Activated T-cell treated with anti-CD3 and anti-CD28 coated beads, Interleukin-2, amount 50 U/mL, for 72 hours (primary cell): ENCODE measurements at places on chromosomes 2 and 18. TPM values are rescaled to one million over a fixed set of nuclear protein-coding genes. Genes with fewer than 3 reads are reported as not detected.

Gene POTEI
- total RNA-seq: not detected

Gene RAB27B
- 0.19 TPM for total RNA-seq

Gene DSC1
- total RNA-seq: 0.19 TPM

Gene PLCL1
- total RNA-seq: 2.8 TPM

Gene NPPC
- 1.1 TPM for total RNA-seq

Gene LIMS3
- total RNA-seq: 0.17 TPM

Gene RMND5A
- 50.6 TPM for total RNA-seq

- no peak overlapping the region for H3K27ac ChIP-seq
- H3K4me3 ChIP-seq: no peak overlapping the region
- DNase-seq: no peak
- H3K36me3 ChIP-seq: no peaks in the 10 kb centered on the region
- peaks cover 6% of the 10 kb centered on the region for H3K4me1 ChIP-seq
Observed at GRCh38 chr2:219480004-219480403, 18.7 kb upstream of the GMPPA start.

DNA sequence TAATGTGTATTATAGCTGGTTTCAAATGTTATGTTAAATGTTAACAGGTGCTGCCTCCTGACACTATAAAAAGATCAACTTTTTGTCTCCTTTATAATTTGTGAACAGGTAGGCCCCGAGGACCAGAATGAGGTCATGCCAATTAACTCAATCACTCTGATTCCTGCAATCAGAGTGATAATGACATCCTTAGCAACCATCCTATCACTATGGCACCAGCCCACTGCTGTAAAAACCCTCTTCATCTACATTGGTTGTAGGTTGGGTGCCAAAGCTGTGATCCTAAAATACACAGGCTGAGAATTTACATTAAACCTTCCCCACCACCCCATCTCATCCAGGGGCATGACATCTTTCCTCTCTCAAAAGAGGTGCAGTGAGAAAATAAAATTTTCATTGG, 103.5 kb downstream of the CPO start:
- DNase-seq: no peak
- no peaks in the 10 kb centered on the region for H3K36me3 ChIP-seq
- peaks cover 5% of the 10 kb centered on the region for H3K27me3 ChIP-seq
- H3K4me3 ChIP-seq: no peak overlapping the region
- H3K4me1 ChIP-seq: peaks cover 8% of the 10 kb centered on the region

GRCh38 chr2:216799873-216800431, 59.9 kb downstream of the TNP1 start:
- no peaks in the 10 kb centered on the region for H3K27me3 ChIP-seq
- H3K36me3 ChIP-seq: no peaks in the 10 kb centered on the region

DNA sequence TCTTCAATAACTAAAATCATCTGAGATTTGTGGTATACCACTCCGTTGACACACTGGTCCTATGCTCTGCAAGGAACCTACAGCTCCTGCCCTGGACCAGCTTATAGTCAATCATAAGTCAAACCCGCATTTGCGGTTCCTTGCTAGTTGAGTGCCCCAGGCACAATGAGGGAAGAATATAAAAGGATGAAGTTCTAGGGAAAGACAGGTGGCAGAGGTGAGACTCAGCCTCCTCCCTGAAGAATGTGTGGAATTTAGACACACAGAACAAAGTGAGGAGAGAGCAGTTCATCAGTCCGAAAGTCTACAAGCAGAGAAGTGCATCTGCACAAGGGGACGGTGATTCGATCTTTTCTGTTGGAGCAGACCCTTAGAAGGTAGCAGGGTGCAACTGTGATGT, 615.0 kb upstream of the FANCL start:
- no peak overlapping the region for H3K4me3 ChIP-seq
- H3K27ac ChIP-seq: no peak overlapping the region
- DNase-seq: no peak
- H3K27me3 ChIP-seq: no peaks in the 10 kb centered on the region
- no peaks in the 10 kb centered on the region for H3K4me1 ChIP-seq

DNA sequence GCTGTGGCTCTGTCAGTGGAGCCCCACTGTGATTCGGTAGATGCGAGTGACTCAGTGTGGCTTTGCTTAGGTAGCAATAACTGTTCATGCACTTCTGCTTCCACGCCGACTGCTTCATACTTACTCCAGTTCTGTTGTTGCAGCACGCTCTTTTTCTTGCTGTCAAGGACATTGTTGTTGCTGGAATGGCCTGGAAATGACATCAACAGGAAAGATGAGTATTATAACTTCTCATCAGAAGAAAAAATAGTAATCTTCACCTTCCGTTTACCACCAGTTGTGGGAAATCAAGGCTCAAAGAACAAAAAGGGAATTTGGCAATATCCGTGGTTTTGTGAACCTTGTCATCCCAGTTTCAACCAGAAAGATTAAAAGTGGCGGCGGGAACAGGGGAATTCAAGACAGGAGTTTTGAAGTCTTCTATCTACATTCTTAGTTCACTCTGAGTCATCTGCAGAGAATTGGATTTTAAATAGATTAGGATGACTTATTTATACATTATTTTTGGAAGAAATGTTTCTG, 8.3 kb downstream of the TM4SF20 start:
- no peaks in the 10 kb centered on the region for H3K27me3 ChIP-seq
- peaks cover 13% of the 10 kb centered on the region for H3K4me1 ChIP-seq
- no peak for DNase-seq
- no peaks in the 10 kb centered on the region for H3K36me3 ChIP-seq
- H3K4me3 ChIP-seq: no peak overlapping the region

DNA sequence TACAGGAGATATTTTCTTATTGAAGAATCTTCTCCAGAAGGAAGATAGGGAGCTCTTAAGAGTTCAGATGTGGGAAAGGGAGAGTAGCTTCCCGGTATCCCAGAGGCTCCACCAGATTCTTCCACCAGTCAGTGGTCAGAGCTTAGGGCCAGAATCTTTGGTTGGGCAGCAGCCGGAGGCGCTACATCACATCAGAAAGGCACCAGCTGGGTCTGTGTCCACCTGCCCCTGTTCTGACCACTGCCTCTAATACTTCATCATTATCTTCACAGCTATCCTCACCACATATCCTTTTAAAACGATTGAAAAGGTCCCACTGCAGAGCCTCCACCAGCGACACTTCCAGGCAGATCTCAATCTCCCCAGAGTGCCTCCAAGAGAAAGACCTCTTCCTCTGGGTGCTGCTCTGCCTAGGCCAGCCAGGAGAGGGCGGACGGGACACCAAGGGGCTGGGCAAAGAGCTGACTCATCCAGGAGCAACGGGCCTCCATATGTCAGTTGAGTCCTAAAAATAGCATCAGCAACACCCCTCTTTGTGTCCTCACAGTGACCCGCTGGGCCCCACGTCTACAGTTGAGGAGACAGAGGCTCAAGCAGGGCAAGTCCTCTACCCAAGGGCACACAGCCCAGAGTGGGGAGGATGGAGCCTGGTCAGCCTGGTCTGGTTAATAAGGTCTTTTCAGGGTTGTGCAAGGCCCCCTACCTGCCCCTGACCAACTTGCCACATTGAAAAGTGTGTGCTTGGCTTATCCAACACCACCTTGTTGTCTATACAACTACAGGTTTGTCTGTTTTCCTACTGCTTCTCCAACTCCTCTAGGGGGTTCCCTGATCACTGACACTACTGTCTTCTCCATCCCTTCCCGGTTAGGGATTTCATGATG, 81.2 kb downstream of the ADD2 start:
- no peak overlapping the region for H3K4me3 ChIP-seq
- no peak overlapping the region for H3K27ac ChIP-seq
- H3K27me3 ChIP-seq: no peaks in the 10 kb centered on the region

DNA sequence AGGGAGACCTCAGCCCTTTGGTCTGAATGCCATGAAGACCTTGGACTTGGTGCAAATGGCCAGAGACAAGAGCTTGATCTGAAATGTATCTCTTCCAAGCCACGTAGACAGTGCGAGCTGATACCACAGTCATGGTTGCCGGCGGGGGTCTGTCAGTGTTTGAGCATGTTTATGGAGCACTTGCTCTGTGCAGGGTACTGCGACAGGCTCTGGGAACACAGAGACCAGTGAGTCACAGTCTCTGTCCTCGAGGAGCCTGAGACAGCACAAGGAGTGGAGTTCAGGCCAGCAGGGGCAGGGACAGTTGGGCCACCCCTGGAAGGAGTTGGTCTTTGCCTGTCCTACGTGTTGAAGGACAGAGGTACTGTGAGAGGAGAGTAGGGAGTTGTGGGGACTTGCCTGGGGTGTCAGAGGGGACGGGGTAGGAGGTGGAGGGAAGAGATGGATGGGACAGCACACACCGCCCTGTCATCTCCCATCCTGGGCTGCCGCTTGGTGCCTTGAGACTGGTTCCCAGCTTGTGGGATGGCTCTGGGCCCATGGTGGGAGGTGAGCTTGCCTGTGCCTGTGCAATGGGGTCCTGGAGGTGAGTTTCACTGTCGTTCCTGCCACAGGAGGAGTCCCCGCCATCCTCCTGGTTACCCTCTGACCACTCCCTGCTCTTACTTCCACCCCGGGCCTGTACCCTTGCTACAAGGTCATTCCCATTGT, 39.5 kb downstream of the ATP6V1C2 start:
- no peaks in the 10 kb centered on the region for H3K36me3 ChIP-seq
- no peak for DNase-seq
- no peak overlapping the region for H3K27ac ChIP-seq
- H3K4me1 ChIP-seq: no peaks in the 10 kb centered on the region
- no peaks in the 10 kb centered on the region for H3K27me3 ChIP-seq

DNA sequence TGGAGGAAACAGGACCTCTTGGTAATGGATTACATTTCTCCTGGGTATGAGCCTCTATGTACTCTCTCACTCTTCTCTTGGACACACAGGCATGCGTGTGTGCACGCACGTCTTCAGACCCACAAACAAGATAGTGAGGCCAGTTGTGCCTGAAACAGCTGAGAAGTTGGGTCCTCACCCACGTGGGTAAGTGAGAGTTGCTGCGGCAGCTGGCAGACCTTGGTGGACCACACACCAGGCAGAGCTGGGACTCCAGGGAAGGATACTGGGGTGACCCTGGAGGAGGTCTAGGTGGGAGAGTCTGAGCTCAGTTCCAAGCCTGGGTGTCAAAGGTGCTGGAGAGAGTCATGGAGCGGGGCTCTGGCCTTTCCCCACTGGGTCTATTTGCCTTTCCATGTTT, 194.3 kb downstream of the HAUS1 start:
- H3K4me1 ChIP-seq: peaks cover 5% of the 10 kb centered on the region
- H3K27me3 ChIP-seq: peaks cover 14% of the 10 kb centered on the region
- no peak overlapping the region for H3K27ac ChIP-seq
- no peak overlapping the region for H3K4me3 ChIP-seq
- H3K36me3 ChIP-seq: no peaks in the 10 kb centered on the region

DNA sequence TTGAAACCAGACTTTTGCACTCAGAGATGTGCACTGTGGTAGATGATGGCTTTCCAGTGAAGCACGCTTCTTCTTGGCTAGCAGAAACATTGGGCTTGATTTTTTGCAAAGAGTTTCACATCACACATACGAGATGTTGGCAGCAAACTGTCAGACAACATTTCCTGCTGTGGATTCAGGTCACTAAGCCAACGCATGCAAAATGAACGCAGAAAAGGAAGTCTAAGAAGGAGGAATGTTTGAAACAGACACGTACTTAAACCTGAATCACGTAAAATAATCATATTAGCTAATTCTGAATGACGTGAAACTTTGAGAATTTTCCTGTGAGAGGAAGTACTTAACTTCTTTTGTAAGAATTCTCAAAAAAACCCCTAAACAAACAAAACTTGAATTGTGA, 88.1 kb downstream of the EPB41L3 start:
- no peak overlapping the region for H3K27ac ChIP-seq
- DNase-seq: no peak
- no peak overlapping the region for H3K4me3 ChIP-seq

GRCh38 chr2:147101941-147102790, 742.7 kb upstream of the ACVR2A start:
- no peaks in the 10 kb centered on the region for H3K36me3 ChIP-seq
- H3K27ac ChIP-seq: no peak overlapping the region
- DNase-seq: no peak
- no peak overlapping the region for H3K4me3 ChIP-seq

DNA sequence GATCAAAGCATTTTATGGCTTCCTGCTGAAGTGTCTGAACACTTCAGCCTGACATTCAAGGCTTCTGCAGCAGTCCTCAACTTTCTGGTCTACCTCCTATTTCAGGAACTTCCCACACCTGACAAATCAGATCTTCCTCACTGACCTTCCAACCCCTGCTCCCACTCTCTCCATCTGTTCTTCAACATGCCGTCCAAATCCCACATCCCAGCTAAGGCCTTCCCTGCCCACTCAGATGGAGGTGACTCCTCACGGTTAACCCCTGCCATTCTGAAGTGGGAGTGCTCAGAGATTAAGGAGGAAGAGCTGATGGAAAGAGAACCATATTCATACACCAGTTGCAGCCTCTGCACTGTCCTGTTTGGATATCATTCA, 104.8 kb downstream of the POLR1A start:
- peaks cover 11% of the 10 kb centered on the region for H3K27me3 ChIP-seq
- peaks cover 4% of the 10 kb centered on the region for H3K36me3 ChIP-seq
- H3K4me3 ChIP-seq: no peak overlapping the region
- peaks cover 40% of the 10 kb centered on the region for H3K4me1 ChIP-seq

- no peak overlapping the region for H3K4me3 ChIP-seq
- DNase-seq: peak; percentile 37
- no peaks in the 10 kb centered on the region for H3K27me3 ChIP-seq
- peak overlapping the region; percentile 9 for H3K27ac ChIP-seq
- peaks cover 3% of the 10 kb centered on the region for H3K36me3 ChIP-seq
Observed at GRCh38 chr2:27627963-27628766, 647 bp downstream of the CCDC121 start.

GRCh38 chr2:162056796-162057399, 17.1 kb downstream of the DPP4 start:
- peaks cover 28% of the 10 kb centered on the region for H3K36me3 ChIP-seq
- H3K4me1 ChIP-seq: peaks cover 72% of the 10 kb centered on the region
- DNase-seq: no peak
- peak overlapping the region; percentile 83 for H3K4me3 ChIP-seq

GRCh38 chr2:239075918-239076758, 228.3 kb downstream of the TWIST2 start:
- no peak overlapping the region for H3K27ac ChIP-seq
- DNase-seq: no peak
- no peaks in the 10 kb centered on the region for H3K27me3 ChIP-seq
- H3K4me1 ChIP-seq: no peaks in the 10 kb centered on the region

DNA sequence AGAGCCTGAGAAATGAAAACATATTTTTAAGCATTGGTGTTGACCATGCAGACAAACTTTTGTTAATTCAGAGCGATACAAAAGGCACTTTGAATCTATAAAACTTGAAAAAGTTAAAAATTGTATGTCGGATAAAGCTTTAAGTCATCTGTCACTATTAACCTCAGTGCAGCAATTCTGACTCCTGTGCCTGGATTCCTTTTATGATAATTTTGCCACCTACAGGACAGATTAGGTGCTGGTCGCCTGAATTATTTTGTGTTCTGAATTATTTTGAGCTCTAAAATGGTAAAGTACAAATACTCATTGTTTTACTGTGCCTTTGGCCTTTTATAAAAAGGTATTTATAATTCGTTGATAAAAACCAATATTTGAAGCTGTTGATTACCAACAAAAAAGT, 19.4 kb upstream of the RNF138 start:
- no peak for DNase-seq
- H3K27me3 ChIP-seq: no peaks in the 10 kb centered on the region
- no peak overlapping the region for H3K27ac ChIP-seq
- no peak overlapping the region for H3K4me3 ChIP-seq
